ENCODE measurements at places on chromosomes 4 and X.

DNA sequence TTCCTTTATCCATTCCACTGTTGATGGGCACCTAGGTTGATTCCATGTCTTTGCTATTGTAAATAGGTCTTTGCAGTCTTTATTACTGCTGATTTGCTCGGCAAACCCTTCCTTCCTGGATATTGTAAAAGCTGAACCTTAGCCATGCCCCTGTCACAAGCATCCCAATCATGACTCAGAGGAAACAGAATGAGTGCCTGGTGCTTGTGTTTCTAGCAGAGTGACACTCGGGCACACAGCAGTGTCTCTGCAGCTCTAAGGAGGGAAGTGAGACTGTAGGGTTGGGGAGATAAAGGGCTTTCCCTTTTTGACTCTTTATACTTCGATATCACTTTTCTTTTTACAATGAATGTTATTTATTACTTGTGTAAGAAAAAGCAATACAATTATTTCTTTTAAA lies 83.3 kb downstream of the AKAP4 start:
- DNase-seq = no peak

GRCh38 chrX:148593987-148594386 lies 93.6 kb downstream of the AFF2 start:
- DNase-seq = no peak

GRCh38 chr4:123941306-123941705 lies 544.7 kb downstream of the SPRY1 start:
- peak; percentile 9 for DNase-seq

GRCh38 chrX:40010550-40011321 lies 87.0 kb downstream of the BCOR start:
- DNase-seq = no peak

- DNase-seq = no peak
Measured at GRCh38 chr4:18815081-18815778, 793.7 kb upstream of the LCORL start.

GRCh38 chr4:1375761-1376322 lies 28.8 kb downstream of the UVSSA start:
- DNase-seq = no peak

- no peak for DNase-seq
Measured at GRCh38 chrX:131301155-131301554, 12.0 kb upstream of the IGSF1 start.

DNA sequence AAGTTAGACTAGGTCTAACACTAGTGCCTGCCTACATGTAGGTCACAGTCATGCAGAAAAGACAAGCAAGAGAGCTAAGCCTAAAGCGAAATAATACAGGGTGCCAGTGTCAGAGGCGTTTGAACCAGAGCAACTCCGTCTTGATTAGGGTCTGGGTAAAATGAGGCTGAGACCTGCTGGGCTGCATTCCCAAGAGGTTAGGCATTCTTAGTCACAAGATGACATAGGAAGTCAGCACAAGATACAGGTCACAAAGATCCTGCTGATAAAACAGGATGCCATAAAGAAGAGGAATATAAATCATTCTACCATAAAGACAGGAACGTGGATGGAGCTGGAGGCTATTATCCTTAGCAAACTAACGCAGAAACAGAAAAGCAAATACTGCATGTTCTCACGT lies 120.9 kb downstream of the BEND2 start:
- DNase-seq = peak; percentile 40

- DNase-seq = no peak
Measured at GRCh38 chrX:145735036-145735435, 82.6 kb upstream of the SLITRK2 start.

- no peak for DNase-seq
Measured at GRCh38 chrX:130654409-130654950, 248.5 kb downstream of the ENOX2 start.

- DNase-seq = no peak
Measured at GRCh38 chr4:14233126-14233525, 605.6 kb upstream of the BOD1L1 start.

DNA sequence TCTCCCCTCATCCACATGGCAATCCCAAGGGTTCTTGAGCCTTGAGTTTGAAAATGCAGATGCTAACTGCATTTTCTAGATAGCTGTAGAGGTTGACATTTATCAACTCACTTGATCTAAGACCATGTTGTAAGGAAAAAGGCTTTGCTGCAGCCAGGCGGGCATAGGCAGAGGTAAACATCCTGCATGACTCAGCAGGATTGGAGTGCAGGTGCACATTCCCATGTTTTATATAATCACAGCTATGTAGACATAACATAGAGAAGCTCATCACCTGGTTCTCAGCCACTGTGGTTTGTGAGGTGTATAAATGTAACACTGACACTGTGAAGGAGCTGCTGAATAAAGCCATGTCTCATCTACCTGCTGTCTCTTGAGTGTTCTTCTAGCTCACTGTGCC lies 62.3 kb upstream of the PDE5A start:
- peak; percentile 66 for DNase-seq

GRCh38 chr4:96379524-96379923 lies 539.6 kb downstream of the PDHA2 start:
- DNase-seq = no peak

GRCh38 chr4:80781431-80781830 lies 249.1 kb upstream of the BMP3 start:
- no peak for DNase-seq

GRCh38 chr4:138958519-138958918 lies 57.1 kb upstream of the NOCT start:
- no peak for DNase-seq

GRCh38 chrX:136162827-136163570 lies 15.7 kb downstream of the FHL1 start:
- peak; percentile 17 for DNase-seq

DNA sequence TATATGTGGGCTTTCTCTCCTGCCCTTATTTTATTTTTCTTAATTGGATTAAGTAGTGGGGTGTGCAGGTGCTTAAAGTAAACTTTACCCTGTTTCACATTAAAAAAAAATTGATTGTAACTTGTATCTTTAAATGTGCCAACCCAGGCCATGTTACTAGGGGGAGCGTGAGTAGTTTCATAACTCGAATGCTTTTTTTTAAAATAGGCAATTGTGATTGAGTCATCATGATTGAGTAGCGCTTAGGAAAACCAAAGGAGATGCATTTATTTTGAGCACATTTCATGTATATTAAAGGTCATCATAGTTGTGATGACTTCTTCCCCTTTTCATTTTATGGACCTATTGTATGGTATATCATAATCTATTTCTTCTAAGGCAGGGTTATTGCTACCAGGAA lies 32.2 kb downstream of the GPAT3 start:
- DNase-seq = no peak

DNA sequence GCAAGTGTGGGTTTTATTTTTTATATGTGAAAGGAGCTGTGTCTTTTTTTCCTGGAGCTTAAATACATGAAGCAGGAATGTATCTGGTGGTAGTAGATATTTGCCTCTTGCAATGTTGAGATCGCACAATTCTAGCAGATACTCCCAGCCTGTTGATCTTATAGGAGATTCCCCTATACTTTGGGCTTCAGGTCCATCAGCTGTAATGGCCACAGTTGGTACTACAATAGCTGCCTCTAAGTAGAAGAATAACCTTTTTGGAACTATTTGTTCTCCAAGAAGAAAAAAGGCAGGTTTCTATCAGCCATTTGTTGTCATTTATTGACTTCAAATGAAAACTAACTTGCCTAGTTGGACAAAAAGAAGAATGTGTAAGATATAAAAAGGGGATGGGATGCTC lies 37.7 kb downstream of the LIMCH1 start:
- DNase-seq = no peak

GRCh38 chr4:158529505-158529904 lies 7.8 kb downstream of the RXFP1 start:
- no peak for DNase-seq

GRCh38 chrX:149837639-149838038 lies 43.3 kb upstream of the MAGEA8 start:
- peak; percentile 7 for DNase-seq

DNA sequence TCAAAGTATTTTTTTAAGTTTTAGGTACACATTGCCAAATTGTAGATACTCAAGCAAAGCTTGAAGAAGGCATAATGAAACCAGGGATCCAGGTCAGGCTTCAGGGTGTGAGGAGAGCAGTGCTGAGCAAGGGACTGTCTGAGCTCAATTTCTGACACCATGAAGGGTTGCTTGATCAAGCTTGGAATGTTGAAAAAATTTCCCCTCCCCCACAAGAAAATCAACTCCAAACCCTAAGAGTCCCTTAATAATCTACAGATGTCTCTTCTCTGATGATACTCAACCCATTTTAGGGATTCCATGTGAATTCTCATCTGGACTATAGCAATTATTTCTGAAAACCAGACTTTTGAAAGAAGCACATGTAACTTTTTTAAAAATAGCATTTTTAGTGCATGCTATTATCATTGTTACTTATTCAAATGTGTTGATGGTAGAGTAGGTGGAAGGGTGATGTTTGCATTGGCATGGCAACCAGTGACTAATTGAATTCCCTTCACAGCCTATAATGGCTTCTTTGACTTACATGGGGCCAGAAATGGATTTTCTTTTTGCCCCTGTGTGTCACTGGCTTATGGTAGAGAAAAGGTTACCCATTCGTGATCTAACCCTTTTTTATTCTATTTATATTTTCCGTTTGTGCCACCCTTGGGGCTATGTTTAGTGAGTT lies 252.0 kb downstream of the FBXW7 start:
- no peak for DNase-seq

DNA sequence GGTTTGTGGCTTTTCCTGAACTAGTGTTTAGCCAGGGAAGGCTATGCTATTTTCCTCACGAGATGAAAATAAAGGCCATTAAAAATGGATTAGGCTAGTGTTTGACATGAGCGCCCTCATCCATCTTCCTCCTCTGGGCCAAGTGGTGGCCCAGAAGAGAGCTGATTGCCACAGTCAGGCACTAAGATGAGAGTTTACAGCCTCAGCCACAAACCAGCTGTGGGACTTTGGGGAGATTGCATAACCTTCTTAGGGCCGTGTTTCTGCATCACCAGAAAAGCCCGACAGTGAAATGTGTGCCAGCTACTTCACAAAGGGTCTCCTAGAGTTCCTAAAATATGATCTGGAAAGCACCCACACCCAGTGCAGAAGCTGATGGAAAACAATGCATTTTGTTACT lies 42.3 kb upstream of the LNX1 start:
- DNase-seq = no peak

GRCh38 chr4:82500435-82501153 lies 61.2 kb downstream of the TMEM150C start:
- DNase-seq = no peak

DNA sequence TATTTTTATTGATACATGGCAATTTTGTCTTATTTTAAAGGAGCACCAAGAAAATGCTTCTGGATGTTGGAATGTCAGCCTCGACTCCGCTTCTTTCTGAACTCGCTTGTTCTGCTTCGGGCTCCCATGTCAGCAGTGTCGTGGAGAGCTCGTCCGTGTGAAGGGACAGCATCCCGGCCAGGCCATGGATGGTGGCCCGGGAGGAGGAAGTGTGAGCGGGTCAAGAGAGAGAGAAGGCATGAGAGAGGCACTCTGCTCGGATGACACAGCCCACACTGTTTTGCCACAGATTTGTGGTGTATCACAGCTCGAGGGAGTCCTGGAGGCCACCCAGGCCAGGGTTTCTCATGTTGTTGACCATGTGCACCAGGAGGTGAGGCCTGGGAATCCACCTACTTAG lies 107.0 kb downstream of the TRAPPC11 start:
- no peak for DNase-seq

DNA sequence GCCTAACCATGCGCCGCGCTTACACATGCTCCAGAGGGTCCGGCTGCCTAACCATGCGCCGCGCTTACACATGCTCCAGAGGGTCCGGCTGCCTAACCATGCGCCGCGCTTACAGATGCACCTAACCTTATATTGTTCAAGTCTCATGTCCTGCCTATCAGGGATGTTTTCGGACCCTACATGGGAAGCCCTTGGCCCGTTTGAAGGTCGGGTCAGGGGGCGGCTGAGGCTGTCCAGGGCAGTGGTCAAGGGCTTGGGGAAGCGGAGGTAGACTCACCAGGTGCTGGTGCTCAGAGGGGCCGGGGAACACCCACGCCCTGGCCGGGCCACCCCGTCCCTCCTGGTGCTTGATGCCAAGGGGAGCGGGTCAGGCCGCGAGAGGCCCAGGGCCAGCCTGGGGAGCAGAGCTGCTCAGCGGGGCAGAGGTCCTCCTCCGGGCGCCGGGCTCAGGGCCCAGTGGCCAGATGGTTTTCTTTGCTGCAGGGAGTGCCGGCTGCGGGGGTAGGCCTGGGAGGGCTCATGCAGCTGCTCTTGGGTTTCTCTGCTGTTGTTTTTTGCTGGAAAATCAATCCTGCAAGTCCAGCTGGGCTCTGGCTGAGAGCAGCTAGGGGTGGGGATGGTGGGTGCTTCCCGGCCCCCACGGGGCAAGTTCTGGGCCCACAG lies 35.4 kb upstream of the SPON2 start:
- no peak for DNase-seq

- DNase-seq = peak; percentile 60
Measured at GRCh38 chrX:100643956-100644860, at the start of gene SRPX2. Gene SRPX2, plus strand, starts transcription at chrX:100644199. Its CDS starts 2,124 bp downstream, at chrX:100646323.

GRCh38 chrX:6667048-6667768 lies 132.3 kb upstream of the VCX3A start:
- peak; percentile 18 for DNase-seq

GRCh38 chr4:14853176-14853943 lies 148.9 kb upstream of the CPEB2 start:
- peak; percentile 69 for DNase-seq

DNA sequence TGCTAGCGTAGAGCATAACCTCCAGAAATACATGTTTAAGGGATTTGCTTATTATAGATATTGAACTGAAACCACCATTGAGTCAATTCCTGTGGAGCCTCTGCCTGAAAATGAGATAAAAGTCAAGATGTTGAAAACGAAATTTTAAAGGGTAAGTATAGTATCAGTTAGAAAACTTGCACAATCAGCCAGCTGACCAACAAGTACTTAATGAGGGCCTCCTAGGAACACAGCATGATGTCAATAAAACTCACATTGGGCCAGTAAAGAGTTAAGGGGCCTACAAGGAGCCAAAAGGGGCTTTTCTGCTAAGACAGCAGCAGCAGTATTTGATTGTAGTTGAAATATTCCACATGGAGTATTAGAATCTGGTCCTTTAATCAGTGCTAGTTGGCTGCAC lies 314.1 kb upstream of the PPARGC1A start:
- no peak for DNase-seq

DNA sequence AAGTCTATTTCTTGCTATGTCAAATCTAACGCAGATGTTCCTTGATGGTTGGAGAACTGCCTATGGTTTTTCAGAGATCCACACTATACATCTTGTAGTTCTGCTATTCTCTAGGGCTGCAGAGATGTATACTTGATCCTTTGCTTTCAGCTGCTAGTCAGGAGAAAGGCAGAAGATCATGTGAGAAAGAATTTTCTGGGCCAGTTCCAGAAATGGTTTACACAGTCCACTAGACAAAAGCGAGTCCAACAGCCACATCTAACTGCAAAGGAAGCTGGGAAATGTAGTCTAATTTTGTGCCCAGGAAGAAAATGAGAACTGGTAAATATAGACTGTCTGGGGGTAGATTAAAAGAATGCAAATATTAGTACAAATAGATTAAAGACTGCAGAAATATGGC lies 394.3 kb upstream of the SLIT2 start:
- no peak for DNase-seq

- DNase-seq = no peak
Measured at GRCh38 chr4:139672215-139672614, 6.6 kb downstream of the MGST2 start.

All from foreskin keratinocyte (primary cell).